ENCODE measurements at places on chromosomes 11 and 22. TPM values are rescaled to one million over a fixed set of nuclear protein-coding genes. Genes with fewer than 3 reads are reported as not detected.

DNA sequence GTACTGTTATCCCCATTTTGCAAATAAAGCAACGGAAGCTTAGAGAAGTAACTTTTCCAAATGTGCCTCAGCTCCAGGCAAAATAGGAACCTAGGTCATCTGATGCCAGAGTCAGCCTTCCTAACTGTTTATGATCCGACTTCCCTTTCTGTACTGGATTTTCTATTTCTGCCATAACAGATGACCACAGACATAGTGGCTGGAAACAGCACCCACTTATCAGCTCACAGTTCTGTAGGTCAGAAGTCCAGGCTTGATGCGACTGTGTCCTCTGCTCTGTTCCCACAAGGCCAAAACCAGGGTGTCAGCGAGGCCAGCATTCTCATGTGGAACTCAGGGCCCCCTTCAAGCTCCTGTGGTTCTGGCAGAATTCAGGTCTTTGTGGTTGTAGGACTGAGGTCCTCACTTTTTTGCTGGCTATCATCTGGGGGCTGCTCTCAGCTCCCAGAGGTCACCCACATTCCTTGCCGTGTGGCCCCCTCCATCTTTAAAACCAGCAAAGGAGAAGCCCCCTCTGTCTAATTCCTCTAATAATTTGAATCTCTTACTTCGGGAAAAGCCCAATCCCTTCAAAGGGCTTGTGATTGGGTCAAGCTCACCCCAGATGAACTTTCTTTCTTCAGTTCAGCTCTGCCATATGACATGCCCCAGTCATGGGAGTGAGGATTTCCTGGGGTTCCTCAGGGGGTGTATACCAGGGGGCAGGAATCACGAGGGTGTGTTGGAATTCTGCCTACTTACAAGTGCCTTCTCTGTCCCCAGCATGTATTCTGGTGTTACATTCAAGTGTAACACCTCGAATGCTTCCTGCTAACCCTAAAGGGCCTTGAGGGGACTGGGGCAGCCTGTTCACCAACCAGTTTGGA is 15.3 kb downstream of the KCNJ5 start:
- no peak for DNase-seq

DNA sequence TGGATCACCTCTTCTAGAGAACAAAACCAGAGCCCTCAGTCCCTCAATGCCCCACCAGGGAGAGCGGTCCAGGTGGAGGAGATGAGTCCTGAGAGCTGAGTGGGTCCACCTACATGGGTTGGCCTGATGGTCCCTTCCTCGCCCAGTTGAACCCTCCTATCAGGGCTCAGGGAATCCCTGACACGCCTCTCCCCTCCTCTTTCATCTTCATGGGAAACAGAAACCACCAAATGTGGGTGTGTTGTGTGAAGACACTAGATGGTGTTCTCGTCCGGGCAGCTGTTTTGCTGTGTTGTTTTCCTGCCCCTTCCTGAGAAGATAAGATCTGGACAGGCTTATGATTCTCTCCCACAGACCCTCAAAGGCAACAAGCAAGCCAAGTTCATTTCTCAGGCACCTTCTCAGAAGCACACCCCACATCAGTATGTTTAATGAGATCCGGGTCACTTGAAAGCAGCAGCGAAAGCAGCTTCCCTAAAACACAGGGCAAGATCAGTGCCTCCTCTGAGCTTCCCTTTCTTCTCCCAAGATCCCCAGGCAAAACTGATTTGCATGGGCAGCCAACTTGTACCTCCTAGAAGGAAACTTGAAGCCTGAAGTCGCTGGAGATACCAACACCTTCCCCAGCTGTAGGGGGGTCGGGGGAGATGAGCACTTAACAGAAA is 35.3 kb upstream of the POU2AF1 start:
- no peak for DNase-seq

GRCh38 chr11:108906329-108906728 is 241.5 kb downstream of the DDX10 start:
- no peak for DNase-seq

MMP20 gene
- not detected for total RNA-seq

ALDH3B1 gene
- 17.7 TPM for total RNA-seq

DNA sequence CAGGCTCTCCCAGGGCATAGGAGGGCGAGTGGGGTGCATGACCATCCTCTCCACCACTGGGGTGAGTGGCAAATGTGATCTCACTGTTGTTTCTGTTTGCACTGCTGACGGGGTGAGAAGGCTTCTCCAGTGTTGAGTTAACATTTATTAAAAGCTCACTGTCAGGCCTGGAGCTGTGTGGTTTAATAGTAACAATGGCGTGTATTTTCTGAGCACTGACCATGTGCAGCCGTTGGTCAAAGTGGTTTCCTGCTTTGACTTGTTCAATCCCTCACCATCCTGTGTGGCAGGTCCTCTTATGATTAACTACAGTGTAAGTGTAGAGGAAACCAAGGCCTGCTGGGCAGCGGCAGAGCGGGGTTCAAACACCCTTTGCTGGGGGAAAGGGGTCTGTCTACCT is 4.4 kb downstream of the A4GALT start:
- no peak for DNase-seq

OR2D2 gene
- not detected for total RNA-seq

GRCh38 chr22:28141614-28142013 is 222.6 kb upstream of the PITPNB start:
- no peak for DNase-seq

MRGPRF gene
- 3.0 TPM for total RNA-seq

GRCh38 chr11:90558328-90558865 is 335.5 kb upstream of the CHORDC1 start:
- DNase-seq: no peak

DNA sequence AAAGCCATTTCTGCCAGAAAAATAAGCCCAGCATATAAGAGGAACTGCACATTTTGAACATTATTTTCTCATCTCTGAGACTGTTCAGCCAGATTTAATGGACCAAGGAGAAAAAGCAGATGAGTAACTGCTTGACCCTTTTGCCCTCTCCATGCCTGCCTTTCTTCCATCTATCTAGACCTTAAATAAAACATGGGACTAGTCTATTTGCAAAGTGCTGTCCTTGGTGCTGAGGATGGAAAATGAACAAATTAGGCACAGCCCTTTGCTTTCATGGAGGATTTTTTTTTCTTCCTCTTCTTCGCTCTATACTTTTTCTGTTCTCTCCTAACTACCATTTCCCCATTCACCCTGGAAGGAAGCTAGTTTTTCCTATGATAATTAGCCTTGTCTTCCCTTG is 361.3 kb downstream of the GRM5 start:
- DNase-seq: no peak

LMO2 gene
- total RNA-seq: 7.2 TPM

GRCh38 chr11:26344647-26345046 is 12.7 kb downstream of the ANO3 start:
- no peak for DNase-seq

GRCh38 chr11:112962579-112963367 is 1.6 kb downstream of the NCAM1 start:
- peak; percentile 42 for DNase-seq

- no peak for DNase-seq
Measured at GRCh38 chr11:104694259-104695064, 203.8 kb downstream of the CASP12 start.

GRCh38 chr11:36426226-36426848 is 83.7 kb downstream of the TRAF6 start:
- no peak for DNase-seq

FAM83F gene
- 40.6 TPM for total RNA-seq

GRCh38 chr11:28636033-28636432 is 527.8 kb downstream of the METTL15 start:
- no peak for DNase-seq

CNIH2 gene
- total RNA-seq: 0.58 TPM

ADM gene
- total RNA-seq: 33.0 TPM

DNA sequence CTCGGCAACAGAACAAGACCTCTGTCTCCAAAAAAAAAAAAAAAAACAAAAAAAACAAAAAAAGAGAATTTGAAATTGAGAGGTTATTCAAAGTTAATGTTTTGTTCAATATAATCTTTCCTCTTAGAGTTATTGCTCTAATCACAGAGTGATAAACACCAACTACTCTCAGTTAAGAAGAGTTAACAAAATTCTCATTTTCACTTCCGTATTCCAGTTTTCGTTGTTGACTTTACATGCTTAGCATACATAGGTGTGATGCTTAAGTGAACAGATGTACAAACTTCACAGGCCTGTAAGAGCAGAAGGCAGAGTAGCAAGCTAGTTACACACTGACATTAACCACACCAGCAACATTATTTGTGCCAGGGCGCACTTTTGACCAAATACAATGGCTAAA is 12.3 kb downstream of the EIF4ENIF1 start:
- DNase-seq: no peak

GRCh38 chr11:120608760-120609211 is 97.2 kb downstream of the GRIK4 start:
- peak; percentile 34 for DNase-seq

DNA sequence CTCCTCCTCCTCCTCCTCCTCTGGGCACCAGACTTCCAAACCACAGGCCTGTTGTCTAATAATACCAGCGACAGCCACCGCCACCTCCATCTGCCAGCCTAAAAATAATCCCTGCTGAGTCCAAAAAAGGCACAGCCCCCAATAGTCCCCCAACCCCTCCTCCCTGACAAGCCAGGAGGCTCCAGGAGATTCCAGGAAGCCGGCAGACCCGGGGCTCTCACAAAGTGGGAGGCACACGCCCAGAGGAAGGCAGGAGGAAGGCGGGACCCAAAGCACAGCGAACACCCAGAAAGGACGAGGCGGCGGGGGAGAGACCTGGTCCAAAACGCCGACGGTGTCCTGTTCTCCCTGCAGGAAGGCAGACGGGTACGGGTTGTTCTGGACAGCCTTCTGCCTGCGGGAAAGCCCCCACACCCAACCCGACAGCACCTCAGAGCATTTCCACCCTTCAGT is 5.9 kb downstream of the IGSF9B start:
- DNase-seq: no peak

- DNase-seq: no peak
Measured at GRCh38 chr11:73217131-73217809, 811 bp upstream of the P2RY2 start.

GRCh38 chr11:89201138-89201537 is 23.5 kb downstream of the TYR start:
- DNase-seq: no peak

DNA sequence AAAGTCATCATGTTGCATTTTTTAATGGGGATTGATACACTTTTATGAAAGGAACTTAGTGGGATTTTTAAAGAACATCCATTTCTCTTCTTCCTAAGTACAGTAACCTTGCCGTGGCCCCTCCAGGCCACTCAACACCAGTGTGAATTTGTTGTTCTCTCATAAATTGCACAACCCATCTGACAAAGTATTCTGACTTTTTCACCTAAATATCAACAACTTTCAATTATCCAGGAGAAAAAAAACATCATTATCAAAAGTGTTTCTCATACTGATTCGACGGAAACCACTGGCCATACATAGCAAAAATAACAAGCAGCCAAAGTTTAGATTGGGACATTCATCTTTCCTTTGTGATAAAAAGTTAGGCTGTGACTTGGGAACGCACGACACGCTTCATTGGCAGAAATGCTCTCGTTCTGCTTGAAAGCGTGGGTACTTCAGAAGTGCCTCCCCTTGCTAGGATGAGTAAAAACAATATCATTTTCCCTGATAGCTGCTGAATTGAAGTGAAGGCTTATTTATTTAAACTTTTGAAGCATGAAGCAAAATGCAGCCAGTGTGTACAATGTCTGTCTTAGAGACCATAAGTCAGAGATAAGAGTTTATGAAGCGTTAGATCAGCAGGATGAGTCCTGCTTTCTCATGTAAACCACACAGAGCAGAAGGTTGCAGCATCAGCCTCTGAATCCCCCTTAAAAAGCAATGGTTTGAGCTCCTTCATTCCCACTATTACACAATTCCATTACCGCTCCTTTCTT is 20.6 kb upstream of the EIF3M start:
- DNase-seq: no peak

GRCh38 chr11:67265633-67266448 is 432 bp upstream of the GRK2 start:
- DNase-seq: peak; percentile 83

MYOD1 gene
- not detected for total RNA-seq

- DNase-seq: no peak
Measured at GRCh38 chr22:31574055-31574670, 77.8 kb downstream of the SFI1 start.

DEUP1 gene
- total RNA-seq: 0.29 TPM
